ENCODE measurements at places on chromosomes 4 and X. TPM values are rescaled to one million over a fixed set of nuclear protein-coding genes. Genes with fewer than 3 reads are reported as not detected.

DNA sequence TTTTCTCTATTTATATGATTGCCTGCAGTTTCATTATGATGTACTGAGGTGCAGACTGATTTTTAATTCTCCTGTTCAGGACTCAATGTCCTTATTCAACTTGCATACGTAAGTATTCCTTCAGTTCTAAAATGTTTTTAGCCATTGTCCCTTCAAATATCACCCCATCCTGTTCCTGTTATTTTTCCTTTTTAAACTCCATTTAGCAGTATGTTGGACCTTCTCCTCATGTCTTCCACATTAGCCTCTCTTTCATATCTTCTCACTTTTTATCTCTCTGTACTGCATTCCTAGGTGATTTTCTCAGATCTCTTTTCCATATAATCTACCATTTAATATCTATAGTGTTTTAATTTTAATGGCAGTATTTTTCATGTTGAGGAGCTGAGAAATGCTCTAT lies 317.7 kb downstream of the NR3C2 start:
- no peak for DNase-seq

- peak; percentile 53 for DNase-seq
These were observed 1.1 kb upstream of the TBC1D14 start for GRCh38 chr4:6908432-6909112.

DNA sequence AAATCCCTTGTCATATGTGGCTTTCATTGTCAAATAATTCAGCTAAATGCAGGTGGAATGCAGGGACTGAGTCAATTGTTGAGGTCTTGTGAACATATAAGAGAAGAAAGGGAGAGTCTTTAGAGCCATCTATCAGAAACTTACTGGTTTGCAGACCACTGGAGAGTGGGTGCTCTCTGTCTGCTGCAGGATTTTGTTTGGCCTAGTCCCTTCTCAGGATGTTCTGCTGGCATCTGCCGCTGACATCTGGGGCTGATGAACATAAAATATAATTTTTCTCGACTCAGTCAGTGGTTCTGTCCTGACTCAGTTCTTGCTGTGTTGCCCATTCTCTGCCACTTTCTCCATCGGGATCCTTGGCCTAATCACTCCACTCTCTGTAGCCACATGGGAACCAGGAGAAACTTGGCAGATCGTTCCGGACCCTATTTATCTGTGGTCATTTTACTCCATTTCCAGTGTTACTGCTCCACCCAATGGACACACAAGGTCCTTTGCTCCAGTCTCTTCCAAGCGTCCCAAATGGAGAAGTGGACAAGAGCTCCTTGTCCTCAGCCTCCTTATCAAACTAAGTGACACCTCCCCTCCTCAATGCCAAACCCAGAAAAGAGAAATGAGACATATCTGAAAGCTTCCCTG lies 436.2 kb downstream of the FAT4 start:
- no peak for DNase-seq

- DNase-seq = no peak
These were observed 244.3 kb downstream of the GPAT3 start for GRCh38 chr4:83780053-83780733.

DNA sequence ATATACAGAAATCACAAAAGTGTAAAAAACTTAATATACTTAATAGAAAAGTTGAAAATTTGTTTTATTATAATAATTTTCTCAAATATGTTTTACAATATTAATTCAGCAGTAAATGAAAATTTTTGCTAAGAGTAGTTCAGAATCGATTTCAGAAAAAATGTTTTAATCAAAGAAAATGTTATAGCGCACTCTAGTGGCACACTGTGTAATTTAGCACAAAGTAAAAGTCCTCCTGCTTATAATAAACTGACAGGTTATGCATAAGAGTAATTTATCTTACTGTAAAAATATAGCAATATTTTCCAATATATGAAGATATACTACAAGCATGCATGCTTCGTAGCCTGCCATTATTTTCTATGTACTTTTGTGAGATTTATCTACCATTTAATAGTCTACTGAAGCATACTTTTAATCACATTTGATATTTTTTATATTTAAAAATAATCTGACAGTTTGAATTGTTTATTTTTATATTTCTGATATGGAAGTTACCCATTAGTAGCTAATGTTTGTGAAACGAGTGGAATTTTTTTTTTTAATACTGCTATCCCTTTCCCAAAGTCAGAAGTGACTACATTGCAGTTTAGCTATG lies 217.9 kb upstream of the KLHL4 start:
- no peak for DNase-seq

- DNase-seq = peak; percentile 80
These were observed 4.7 kb downstream of the HAND2 start for GRCh38 chr4:173525118-173526011.

GRCh38 chrX:74343343-74344279 lies 39.6 kb downstream of the ZCCHC13 start:
- no peak for DNase-seq

DNA sequence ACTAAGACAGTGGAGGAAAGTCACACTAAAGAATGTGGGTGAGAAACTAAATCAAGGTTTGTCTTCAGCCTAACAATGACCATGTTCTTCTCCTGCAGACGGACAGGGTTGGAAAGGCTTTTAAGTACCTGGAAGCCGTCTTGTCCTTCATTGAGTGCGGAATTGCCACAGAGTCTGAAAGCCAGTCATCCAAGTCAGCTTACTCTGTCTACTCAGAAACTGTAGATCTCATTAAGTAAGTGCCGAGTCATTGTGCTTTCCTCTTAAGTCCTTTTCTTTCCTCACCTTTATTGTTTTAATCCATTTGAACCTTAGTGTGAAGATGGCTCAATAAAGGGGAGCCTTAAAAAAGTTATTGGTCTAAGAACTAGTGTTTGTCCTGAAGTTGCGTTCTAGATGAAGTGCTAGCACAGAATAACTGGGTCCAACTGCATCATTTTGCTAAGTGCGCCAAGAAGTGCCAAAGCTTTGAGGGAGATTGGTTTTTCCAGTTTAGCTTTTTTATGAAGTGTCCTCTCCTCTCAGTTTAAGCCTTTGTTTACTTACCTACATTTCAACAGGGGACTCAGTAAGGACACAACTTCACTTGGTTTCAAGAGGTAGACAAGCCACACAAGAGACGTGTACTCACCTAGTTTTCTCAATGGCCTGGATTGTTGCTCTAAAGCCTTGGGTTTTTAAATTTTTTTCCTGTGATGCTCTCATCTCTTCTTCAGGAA lies 89.3 kb downstream of the KLHL8 start:
- DNase-seq = no peak

GRCh38 chr4:133145758-133146573 lies 3.1 kb upstream of the PCDH10 start:
- no peak for DNase-seq

DNA sequence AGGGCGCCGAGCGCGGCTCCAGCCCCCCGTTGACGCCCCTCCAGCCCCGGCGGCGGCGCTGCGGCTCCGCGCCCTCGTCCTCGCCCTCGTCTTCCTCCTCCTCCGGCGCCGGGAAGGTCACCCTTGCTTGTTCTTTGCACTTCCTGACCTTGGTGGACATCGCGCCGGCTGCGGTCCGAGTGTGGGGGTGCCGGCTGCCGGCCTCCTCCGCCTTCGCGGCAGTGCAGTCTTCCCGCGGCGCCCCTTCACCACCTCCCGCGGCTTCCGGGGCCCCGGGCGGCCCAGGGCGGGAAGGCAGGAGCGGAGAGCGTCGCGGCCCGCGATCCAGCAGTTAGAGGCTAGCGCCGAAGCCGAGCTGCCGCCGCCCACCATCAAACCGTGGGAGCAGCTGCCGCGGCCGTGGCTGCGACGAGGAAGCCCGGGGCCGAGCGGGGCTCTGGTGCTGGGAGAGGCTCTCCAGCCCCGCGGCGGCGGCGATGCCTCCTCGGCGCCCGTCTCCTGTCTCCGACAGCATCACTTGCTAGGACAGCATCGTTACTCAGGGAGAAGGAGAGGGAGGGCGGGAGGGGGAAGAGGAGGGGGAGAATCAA lies at the start of gene TRPC3:
Gene TRPC3 (minus strand): TSS at position 540 of the 590 bp plus-strand sequence. CDS start 380 bp downstream, at position 160.
- DNase-seq = peak; percentile 64

DNA sequence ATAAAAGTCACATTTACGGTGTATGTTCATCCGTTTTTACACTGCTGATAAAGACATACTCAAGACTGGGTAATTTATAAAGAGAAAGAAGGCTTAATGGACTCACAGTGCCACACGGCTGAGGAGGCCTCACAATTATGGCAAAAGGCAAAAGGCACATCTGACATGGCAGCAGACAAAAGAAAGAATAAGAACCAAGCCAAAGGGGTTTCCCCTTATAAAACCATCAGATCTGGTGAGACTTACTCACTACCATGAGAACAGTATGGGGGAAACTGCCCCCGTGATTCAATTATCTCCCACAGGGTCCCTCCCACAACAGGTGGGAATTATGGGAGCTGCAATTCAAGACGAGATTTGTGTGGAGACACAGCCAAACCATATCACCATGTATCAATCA lies 7.3 kb upstream of the GUCY1B1 start:
- no peak for DNase-seq

GRCh38 chr4:113452868-113453620 lies 308.5 kb downstream of the CAMK2D start:
- DNase-seq = no peak

DNA sequence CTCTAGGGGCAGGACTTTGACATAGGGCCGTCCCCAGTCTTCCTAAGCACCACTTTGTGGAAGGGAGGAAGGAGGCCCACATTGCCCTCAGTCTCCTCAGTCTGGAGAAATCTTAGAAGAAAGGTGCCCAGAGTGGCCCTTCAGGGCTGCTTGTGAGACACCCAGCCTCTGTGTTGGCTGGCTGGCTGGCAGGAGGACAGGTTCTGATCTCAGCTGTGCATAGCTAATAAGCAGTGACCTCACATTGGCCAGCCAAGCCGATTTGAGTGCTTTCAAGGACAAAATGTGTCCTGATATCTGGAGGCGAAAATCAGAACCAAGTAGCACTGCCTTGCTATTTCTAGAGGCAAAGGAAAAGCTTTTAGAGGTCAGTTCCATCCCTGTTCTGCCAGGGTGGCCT lies 211.5 kb downstream of the BCOR start:
- DNase-seq = no peak

GRCh38 chr4:112840061-112840460 lies 203.1 kb downstream of the LARP7 start:
- DNase-seq = no peak

GRCh38 chr4:11021333-11021732 lies 336.8 kb upstream of the CLNK start:
- no peak for DNase-seq

- DNase-seq = no peak
These were observed 30.0 kb upstream of the ANXA5 start for GRCh38 chr4:121726642-121727268.

- no peak for DNase-seq
These were observed 45.7 kb upstream of the EPGN start for GRCh38 chr4:74262522-74262921.

GRCh38 chr4:121737846-121738554 lies 27.0 kb downstream of the SMIM43 start:
- DNase-seq = no peak

DNA sequence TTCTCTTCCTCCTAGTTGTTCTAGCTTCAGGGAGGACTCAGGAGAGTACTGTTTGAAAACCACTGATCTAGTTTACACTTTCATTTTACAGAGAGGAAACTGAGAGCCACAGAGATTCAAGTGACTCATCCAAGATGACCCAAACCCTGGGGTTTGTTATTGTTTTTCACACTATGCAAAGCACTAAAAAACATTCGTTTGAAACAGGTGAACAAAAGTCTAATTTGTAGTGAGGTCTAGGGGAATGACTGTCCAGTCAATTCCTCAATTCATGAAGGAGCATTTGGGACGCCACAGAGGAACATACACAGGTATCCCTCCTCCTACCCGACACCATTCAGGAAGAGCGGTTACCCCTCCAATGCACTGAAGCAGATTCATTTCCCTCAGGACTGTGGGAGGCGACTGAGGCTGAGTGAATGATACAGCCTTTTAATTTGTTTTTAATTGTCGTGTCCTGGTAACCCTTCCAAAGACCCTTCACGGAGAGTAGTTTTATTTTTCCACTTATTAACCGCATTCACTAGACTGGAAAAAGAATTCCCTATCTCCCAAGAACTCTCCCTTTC lies 30.3 kb downstream of the TLR10 start:
- DNase-seq = no peak

LRCH2 gene
- 31.9 TPM for total RNA-seq

UCHL1 gene
- total RNA-seq = 160 TPM

LEF1 gene
- total RNA-seq = 3.3 TPM

FGFR3 gene
- total RNA-seq = 0.16 TPM

MYOZ2 gene
- total RNA-seq = 1.4 TPM

TMEM150C gene
- 25.7 TPM for total RNA-seq

HS3ST1 gene
- total RNA-seq = 0.68 TPM

KIF4A gene
- 0.16 TPM for total RNA-seq
